Right forelimb (tissue), 1 donor: ENCODE measurements at places on chromosomes 5 and 9.

- peak; percentile 78 for DNase-seq
Observed at GRCh38 chr9:76161541-76161940, 232.7 kb downstream of the RFK start.

DNA sequence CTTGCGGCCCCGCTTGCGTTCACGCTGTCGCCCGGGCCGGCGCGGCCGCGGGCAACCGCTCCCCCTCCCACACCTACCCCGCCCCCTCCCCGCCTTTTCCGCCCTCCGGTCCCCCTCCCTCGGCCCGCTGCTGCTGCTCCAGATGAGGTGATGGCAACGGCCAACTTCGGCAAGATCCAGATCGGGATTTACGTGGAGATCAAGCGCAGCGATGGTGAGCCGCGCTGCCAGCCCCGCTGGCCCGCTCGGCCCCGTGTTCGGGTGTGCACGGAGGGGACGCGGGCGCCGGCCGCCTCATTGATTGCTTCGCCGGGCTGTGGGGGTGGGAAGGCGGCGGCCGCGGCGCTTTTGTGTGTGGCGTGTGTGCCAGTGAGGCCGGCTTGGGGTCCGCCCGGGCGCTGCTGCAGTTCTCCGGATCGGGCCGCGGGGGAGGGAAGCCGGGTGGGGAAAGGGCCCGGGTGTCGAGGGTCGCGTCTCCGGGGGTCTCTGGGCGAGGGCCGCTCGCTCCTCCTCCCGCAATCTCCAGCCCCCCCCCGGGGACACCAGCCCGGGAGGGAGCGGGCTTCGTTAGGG, 403 bp downstream of the KIF2A start:
- no peak for DNase-seq

DNA sequence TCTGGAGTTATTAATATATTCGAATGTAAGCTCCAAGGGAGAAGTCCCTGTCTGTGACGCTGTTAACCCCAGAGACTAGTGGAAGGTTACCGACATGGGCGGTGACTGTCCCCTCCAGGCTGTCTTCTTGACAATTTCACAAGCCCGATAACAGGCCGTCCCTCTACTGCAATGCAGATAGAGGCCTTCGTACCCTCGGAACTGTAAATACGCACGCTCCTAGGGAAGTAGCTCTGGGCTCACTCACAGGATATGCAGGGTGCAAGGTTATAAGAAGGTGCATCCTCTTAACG, 680 bp upstream of the RFK start:
- DNase-seq, result no peak

DNA sequence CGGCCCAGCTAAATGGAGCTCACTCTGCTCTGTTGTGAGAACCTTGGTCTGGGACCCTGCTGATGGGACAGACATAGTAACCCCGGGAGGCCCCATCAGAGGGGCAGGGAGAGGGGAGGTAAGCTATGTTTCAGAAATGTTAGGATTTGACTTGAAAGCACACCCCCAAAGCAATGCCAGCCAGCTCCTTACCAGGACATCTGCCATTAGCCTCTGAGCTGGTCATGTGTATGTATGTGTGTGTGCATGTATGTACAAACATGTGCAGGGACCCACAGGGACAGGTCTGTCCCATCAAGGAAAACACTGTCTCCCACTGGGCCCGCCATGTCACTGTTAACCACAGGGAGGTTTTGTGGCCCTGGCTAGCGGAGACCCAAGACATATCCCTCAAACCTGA, 14.5 kb downstream of the SLC22A4 start:
- DNase-seq, result no peak

GRCh38 chr5:148191010-148191409, 11.8 kb upstream of the SPINK6 start:
- no peak for DNase-seq

DNA sequence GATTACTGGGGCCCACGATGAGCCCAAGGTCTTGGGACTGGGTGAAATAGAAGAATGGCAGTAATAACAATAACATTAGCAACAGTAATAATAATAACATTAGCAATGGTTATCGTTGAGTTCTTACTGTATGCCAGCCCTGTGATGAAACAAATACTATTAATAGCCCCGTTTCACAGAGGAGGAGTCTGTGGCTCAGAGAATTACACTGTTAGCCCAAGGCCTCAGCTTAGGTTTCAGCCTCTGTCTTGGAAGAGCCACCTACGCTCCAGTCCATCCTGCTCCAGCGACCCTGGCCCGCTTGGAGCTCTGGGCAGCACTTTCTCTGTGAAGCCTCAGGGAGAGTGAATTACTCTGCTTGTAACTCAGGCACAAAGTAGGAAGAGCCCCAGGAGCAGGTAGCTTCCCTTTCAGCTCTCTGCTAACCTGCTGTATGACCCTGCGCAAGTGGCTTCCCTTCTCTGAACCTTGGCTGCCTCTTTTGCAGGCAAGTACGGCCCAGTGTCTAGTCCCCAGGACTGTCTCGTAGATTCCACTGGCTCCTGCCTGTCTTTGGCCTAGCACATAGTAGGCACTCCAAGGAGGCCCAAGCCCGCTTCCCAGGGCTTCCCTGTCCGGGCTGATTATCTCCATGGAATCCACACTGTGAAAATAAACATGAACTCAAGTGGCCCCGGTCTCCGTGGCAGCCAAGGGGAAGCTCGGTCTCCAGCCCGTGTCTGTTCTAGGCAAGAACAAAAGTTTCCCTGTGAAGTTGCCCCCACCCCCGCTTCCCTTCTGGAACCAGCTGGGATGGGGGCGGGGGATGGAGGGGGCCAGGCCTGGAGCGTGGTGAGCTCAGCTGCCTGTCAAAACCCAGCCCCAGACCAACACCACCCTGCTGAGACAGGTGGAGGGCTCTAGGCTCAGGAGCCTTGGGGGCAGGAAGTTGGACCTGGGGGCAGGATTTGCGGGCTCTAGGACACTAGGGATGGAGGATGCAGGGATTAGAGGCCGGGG, 26.2 kb upstream of the LMX1B start:
- peak; percentile 60 for DNase-seq
